ENCODE measurements at places on chromosomes 3 and 15.

- no peak for DNase-seq
These were observed 94.7 kb downstream of the LRIG1 start for GRCh38 chr3:66406163-66406562.

DNA sequence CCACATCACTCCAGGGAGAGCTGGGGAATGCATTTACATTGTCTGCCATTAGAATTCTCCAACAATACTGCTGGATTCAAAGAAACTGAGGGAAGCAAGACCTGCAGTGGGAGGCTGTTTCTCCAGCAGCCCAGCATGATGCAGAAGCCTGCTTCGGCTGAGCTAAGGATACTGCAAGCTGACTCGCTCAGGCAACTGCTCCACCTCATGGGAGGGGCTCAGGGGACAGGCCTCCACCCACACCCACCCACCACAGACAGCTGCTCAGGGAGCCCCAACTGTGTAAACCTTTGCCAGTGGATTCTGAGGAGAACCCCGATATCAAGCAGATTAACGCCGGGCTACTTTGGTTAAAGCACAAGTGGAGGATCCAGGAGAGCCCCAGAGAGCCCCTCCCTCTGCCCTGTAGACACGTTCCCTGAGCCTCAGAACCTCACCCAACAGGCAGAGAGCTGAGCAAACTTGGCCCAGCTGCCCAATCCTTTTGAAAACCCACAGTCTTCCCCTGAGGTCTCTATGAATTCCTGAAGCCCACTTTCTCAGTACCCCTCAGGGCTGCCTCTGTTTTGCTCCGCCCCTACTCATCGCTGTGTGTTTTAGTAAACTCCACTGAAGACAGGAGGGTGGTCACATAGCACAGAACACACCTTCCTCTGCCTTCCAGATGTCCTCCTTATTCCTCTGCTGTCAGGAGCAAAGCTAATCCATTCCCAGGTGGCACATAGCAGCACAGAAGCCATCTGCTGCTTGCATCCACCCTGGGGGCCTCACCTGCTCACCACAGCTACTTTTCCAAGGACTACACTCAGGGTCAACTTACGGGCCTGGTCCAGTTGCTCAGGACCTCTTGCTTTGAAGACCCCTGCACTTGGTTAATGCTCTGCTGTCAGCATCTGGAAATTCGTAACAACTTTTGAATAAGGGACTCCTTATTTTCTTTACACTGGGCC is 269.0 kb downstream of the ABHD5 start:
- DNase-seq, result no peak

GRCh38 chr15:48671103-48672022 is 25.9 kb upstream of the FBN1 start:
- DNase-seq, result no peak

- DNase-seq, result no peak
These were observed 2.0 kb downstream of the FSTL1 start for GRCh38 chr3:120448756-120449155.

Data from Jurkat, Clone E6-1 (cell line).